Smooth muscle cell of trachea (primary cell): ENCODE measurements at places on chromosomes 12 and 14. TPM values are rescaled to one million over a fixed set of nuclear protein-coding genes. Genes with fewer than 3 reads are reported as not detected.

Gene GSG1
- total RNA-seq = 0.44 and 0.66 TPM in 2 replicates

Gene MYBPC1
- total RNA-seq = not detected in 2 replicates

Gene CPNE6
- total RNA-seq = not detected in 2 replicates

Gene SPIC
- not detected in 2 replicates for total RNA-seq

Gene PRPF40B
- total RNA-seq = 12.6 and 17.0 TPM in 2 replicates

Gene TAS2R14
- total RNA-seq = 2.3 and 4.1 TPM in 2 replicates

Gene ALX1
- total RNA-seq = under 0.01 TPM in 1 of 2 replicates, not detected in the other

Gene SLC5A8
- not detected in 2 replicates for total RNA-seq

Gene C1R
- 159 and 432 TPM in 2 replicates for total RNA-seq

Gene KLRG1
- 0.33 and 1.0 TPM in 2 replicates for total RNA-seq

Gene DHRS2
- total RNA-seq = 0.33 TPM in 1 of 2 replicates, not detected in the other

Gene L3HYPDH
- 55.1 and 57.9 TPM in 2 replicates for total RNA-seq

Gene RHOJ
- 1.9 and 2.0 TPM in 2 replicates for total RNA-seq

Gene PHLDA1
- 131 and 269 TPM in 2 replicates for total RNA-seq

Gene ATL1
- total RNA-seq = 10.3 and 13.8 TPM in 2 replicates

Gene LMNTD1
- total RNA-seq = 0.44 TPM in 1 of 2 replicates, not detected in the other

Gene NELL2
- not detected in 2 replicates for total RNA-seq

Gene RNU7-1
- not detected in 2 replicates for total RNA-seq

Gene CCDC196
- not detected in 2 replicates for total RNA-seq

Gene SRRM4
- total RNA-seq = under 0.01 TPM in 1 of 2 replicates, not detected in the other

Gene C12orf50
- 0.17 TPM in 1 of 2 replicates, not detected in the other for total RNA-seq

Gene FAM186B
- 0.29 and 0.99 TPM in 2 replicates for total RNA-seq

Gene MRPL52
- 30.3 and 64.3 TPM in 2 replicates for total RNA-seq

Gene ANKRD33
- 0.15 and 0.33 TPM in 2 replicates for total RNA-seq

Gene SMOC1
- total RNA-seq = 0.17 and 1.7 TPM in 2 replicates

Gene TAMALIN
- total RNA-seq = 15.9 and 19.8 TPM in 2 replicates

Gene CD4
- total RNA-seq = 0.15 and 2.2 TPM in 2 replicates

Gene AACS
- total RNA-seq = 26.1 and 31.4 TPM in 2 replicates

Gene R3HDM2
- 15.7 and 23.7 TPM in 2 replicates for total RNA-seq

Gene SMIM41
- 4.5 and 4.8 TPM in 2 replicates for total RNA-seq

Gene DTX1
- total RNA-seq = 0.83 TPM in 1 of 2 replicates, not detected in the other

Gene IFNG-AS1
- total RNA-seq = not detected in 2 replicates
